Breast epithelium (tissue), 4 donors: ENCODE measurements at places on chromosomes 16 and 17.

DNA sequence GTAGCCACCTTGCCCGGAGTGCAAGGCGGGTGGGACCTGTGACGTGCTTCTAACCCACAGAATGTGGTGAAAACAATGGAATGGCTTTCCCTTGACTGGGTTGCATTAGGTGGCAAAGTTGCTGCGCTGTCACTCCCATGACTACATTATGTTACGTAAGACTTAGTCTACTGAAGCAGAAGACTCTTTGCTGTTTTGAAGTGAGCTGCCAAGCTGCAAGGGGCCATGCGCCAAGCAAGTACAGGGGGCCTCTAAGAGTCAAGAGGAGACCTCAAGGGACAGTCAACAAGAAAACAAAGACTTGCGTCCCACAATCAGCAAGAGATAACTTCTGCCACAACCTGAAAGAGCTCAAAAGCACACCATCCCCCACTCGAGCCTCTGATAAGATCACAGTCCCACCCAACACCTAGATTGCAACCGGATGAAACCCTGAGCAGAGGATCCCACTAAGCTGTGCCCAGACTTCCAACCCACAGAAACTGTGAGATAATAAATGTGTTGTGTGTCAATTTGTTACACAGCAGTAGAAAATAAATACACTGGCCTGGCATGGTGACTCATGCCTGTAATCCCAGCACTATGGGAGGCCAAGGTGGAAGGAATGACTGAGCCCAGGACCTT is 16.5 kb downstream of the ANKRD11 start:
- DNase-seq, result no peak

GRCh38 chr17:73318836-73319235 is 7.0 kb upstream of the CDC42EP4 start:
- DNase-seq, result no peak

GRCh38 chr16:66670691-66671388 is 25.7 kb downstream of the CMTM4 start:
- no peak for DNase-seq

DNA sequence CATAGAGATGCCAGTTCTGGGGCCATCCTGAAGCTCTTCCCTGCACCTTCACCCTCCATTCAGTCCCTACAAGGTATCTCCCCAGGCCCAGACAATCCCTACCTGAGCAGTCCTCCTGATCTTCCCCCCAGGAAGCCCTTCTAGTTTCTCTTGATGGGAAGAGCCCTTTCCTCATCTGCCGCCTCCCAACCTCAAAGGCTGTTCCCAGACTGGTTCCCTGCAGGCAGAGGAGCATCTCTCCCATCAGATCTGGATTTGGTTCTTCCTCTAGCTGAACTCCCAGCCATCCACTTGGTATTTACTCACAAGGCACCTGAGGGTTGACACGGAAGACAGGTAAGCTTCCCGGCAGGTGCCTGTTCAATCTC is 24.6 kb upstream of the PHB1 start:
- no peak for DNase-seq

GRCh38 chr16:14203166-14203565 is 132.0 kb downstream of the MRTFB start:
- DNase-seq, result no peak

DNA sequence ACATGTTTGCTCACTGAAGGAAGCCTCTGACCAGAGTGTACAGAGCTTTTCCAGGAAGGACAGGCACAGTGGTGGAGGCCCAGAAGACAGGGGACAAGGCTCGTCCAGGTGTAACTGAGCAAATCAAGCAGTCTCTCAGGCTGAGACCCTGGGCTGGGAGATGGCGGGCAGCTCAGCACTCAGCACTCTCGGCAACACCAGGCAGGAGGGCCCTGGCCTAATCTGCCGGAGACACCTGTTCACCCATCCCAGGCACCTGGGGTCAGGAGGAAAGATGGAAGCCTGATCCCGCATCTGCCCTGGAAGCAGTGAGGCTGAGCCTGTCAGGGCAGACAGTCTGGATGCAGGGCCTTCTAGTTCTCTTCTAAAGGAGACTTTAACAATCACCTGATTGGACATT is 4.8 kb downstream of the RASL10B start:
- DNase-seq, result no peak
